ENCODE measurements at places on chromosomes 6 and 20. TPM values are rescaled to one million over a fixed set of nuclear protein-coding genes. Genes with fewer than 3 reads are reported as not detected.

DNA sequence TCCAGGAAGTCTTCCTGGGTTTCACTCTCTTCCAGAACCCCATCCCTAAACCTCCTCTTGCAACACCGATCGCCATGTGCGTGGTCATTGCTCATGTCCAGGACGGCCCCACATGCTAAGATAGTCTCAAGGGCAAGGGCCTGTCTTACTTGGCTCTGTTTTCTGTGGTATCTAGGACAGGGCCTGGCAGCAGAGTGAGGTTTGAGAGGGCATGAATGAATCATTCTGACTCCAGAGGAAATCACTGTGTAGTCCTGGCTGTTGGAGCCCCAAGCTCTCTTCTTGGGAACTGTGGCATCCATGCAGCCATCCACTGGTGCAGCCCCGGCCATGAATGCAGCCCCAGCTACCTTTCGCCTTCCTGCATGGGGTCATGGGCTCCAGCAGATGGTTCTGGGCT lies 12.4 kb downstream of the SIRPA start:
- no peak for DNase-seq

DNA sequence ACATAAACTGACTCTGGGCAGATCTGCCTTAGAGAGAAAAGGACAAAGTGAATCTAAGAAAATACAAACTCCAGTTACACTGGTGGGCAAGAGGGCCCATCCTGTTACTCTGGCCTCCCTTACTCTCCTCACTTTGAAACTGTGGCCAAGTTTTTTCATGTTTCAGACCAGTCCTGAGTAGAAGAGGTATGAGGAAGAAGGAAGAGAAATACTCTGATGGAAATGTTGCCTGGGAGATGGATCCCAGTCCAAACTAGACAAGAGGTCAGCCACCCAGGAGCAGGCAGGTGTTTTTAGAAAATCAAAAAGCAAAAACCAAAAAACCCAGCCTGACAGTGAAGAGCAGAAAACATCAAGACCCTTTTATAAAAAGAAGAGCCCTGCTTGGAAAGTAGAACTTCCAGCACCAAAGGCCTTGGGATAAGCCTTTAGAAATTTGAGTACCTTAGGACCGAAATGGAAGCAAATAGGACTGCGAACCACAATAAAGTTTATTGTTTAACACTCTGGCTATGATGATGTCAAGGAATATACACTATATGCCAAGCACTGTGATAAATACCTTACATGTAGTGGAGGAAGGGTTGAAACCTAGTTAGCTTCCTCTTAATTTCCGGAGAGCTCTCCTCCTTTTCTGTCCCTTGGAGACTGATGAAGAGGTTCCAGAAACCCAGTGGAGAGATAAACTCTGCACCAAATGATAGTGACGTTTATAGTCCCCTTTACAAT lies 123.1 kb downstream of the KLHL32 start:
- no peak for DNase-seq

PPIL6 gene
- 4.5 TPM for total RNA-seq

CLPSL1 gene
- not detected for total RNA-seq

LY6G6D gene
- total RNA-seq = not detected
